Left lung (tissue), 14 donors: ENCODE measurements at places on chromosomes 7 and 10. TPM values are rescaled to one million over a fixed set of nuclear protein-coding genes. Genes with fewer than 3 reads are reported as not detected.
A peak's percentile ranks its signal among the peaks of the same experiment; 100 is the strongest.

DNA sequence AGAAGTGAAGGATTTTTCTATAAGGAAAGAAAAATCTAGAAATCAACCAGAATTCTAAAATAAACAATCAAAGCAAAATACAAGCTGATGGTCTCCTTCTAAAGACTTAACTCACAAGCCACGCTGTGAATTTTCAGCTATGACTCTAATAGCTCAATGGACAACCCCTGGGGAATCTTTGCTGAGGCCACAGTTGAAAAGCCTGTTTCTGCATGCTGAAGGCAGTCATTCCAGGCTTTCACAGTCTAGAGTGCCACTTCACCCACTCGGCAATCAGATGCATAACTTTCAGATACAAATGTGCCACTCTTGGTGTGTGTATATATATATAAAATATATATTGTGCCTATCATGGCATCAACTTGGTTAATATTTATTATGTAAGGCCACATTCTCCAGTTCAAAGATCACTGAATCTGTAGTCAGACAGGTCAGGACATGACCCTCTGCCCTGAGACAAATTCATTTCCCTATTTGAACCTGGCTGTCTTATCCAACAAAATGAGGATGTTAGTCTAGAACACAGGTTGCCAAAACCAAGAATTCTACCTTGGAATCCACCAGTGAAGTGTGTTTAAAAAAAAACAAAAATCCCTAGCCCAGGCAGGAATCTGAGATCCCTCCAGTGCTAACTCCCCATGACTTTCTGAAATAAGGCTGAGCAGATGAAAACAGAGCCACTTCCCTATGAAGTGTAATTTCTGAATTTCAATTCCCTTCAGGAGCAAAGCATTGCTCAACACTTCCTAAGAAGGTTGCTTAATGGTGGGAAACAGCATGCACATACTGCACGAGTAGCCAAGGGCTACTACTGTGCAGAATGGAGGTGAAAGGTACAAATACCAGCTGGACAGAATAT is 9.9 kb downstream of the LIPA start:
- DNase-seq, result no peak

DNA sequence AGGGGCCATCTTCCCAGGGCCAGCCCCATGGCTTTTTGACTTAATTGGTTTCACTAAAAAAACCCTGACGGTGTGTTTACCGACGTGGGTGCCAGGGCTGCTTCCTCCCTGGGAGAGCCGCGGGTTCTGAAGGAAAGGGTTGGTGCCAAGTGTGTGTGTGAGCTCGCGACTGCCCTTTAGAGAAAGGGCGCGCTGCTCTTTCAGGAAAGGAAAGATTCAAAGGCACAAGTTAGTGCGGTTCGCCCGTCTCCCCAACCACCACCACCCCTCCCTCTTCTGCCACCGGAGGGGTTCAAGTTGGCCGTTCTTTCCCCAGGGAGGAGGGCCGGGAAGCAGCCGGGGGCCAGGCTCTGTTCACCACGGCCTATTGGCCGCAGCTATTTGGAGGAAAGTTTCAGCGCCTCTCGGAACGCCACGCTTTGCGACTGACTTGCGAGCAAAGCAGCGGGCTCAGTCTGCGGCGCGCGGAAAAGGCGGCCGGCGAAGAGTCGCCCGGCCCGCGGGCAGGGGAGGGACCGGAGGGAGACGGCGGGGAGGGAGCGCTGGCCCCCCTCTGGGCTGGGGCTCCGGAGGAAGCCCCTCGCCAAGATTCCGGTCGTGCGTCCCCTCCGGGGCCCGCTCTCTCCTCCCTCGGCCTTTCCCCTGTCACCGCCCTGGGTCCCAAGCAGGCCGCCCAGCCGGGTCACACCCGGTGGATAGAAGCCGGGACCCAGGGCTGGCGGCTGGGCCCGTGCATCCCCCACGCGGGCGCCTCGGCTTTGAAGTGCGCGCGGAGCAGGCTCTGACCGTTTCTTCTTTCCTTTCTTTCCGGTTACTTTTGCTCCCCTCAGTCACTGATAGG is 165.9 kb upstream of the PPP1R3A start:
- peak; percentile 63 for DNase-seq

- no peak for DNase-seq
Measured at GRCh38 chr10:19245889-19246752, 197.5 kb downstream of the MALRD1 start.

GRCh38 chr7:17774248-17774647 is 166.0 kb downstream of the SNX13 start:
- no peak for DNase-seq

DNA sequence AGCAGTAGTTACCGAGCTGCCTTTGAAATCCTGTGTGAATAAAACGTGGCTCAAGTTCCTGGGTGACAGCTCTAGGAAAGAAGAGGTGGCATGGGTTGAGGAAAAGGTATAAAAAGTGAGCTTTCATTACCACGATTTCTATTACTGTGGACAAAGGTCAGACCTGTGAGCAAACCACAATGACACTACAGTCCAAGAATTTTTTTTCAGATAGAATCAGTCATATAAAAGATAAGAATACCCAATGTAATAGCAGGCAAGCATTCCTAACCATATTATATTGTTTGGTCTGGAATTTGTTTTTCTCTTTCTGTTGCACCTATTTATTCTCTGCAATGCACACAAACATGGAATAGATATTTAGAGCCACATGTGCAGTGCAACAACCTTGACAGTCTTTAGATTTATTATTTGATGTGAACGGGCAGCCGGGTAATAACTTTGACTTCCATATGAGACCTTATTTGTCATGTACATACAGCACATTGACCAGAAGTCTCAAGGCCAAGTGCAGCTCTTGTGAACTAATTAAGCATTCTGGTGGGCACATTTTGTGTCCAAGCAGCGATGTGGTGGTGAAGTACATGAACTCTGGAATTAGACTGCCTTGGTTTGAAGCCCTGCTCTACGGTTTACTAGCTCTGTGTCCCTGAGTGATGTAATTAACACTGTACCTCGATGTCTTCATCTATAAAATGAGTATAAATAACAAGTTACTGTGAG is 156.8 kb downstream of the NRCAM start:
- no peak for DNase-seq

DNA sequence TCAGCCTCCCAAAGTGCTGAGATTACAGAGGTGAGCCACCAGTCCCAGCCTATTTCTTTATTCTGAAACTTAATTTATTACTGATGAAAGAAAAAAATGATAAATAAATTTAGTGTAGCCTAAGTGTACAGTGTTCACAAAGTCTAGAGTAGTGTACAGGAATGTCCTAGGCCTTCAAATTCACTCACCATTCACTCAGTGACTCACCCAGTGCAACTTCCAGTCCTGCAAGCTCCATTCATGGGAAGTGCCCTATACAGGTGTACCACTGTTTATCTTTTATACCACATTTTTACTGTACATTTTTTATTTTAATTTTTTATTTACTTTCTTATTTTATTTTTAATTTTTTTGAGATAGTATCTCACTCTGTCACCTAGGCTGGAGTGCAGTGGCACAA is 12.2 kb downstream of the MRLN start:
- DNase-seq, result no peak

DNA sequence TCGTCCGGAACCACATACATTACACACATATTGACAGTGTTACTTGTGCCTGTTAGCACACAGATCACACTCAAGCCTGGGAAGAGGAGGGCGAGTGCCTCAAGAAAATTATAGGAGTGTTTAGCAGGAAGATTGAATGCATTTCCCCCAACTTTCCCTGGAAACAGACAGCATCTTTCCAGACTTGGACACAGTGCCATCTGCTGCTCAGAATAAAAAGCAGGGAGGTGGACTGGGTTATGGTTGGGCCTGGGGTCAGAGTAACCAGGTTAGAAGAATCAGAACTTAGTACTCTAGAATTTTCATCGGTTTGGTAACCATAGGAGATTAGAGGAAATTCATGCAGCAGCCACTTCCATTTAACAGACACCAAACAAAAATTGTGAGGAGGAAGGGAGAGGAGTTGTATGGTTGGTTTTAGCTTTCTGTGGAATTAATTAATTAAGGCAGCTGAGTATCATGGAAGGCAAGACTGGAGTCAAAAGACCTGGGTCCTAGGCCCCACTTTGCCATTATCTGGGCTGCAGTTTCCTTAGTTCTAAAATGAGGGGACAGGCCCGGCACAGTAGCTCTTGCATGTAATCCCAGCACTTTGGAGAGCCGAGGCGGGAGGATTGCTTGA is 43.4 kb upstream of the OPTN start:
- peak; percentile 7 for DNase-seq

DNA sequence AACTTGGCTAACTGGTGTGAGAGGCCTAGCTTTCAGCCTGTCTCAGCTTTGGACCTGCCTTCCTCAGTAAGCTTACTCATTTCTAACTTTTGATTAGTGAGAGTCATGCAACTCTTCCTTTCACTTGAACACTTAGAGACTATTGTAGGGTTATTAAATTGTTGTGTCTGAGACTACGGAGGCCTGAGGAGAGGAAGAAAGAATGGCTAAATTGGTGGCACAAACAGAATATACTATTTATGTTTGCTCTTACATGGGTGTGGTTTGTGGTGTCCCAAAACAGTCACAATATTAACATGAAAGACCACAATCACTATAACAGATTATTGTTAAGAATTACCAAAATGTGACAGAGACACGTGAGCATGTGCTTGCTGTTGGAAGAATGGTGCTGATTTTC is 82.1 kb downstream of the TRIM24 start:
- DNase-seq, result no peak

DNA sequence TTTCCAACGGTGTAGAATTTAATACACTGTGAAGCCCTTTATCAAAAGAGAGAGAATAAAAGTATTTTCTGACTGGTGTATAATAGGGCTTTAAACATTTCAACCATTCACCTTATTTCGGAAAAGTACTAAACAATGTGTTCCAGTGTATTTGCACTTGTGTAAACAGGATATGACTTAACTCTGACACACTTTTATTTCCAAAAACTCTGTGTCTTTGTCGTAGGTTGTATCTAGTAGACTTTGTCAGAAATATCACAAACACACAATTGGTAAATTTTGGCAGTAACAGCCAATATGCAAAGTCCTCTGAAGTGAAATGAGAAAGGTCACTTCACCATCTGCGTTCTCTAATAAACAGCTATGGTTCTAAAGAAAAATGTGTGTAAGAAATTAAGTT is 10.3 kb upstream of the TSPAN13 start:
- peak; percentile 70 for DNase-seq

- no peak for DNase-seq
Measured at GRCh38 chr7:106057962-106058927, 53.9 kb downstream of the SYPL1 start.

- no peak for DNase-seq
Measured at GRCh38 chr7:79790656-79791262, 337.3 kb upstream of the MAGI2 start.

- DNase-seq, result no peak
Measured at GRCh38 chr10:8051851-8052257, 2.6 kb upstream of the GATA3 start.

- no peak for DNase-seq
Measured at GRCh38 chr10:78437407-78437768, 403.7 kb downstream of the RPS24 start.

LIPK gene
- not detected for polyA plus RNA-seq

RNF133 gene
- 0.34 TPM for polyA plus RNA-seq

C10orf62 gene
- 0.15 TPM for polyA plus RNA-seq

MUC3A gene
- 0.63 TPM for polyA plus RNA-seq

UNCX gene
- polyA plus RNA-seq, result not detected

CHRM2 gene
- polyA plus RNA-seq, result 0.98 TPM
